Esophagus squamous epithelium (tissue), 5 donors: ENCODE measurements at places on chromosomes 4 and X.

- no peak for DNase-seq
These were observed 192.0 kb upstream of the ETNPPL start for GRCh38 chr4:108954880-108955279.

- DNase-seq = no peak
These were observed 838.4 kb upstream of the INTU start for GRCh38 chr4:126794363-126794762.

GRCh38 chr4:172096786-172097185 is 283.6 kb downstream of the GALNTL6 start:
- DNase-seq = no peak

DNA sequence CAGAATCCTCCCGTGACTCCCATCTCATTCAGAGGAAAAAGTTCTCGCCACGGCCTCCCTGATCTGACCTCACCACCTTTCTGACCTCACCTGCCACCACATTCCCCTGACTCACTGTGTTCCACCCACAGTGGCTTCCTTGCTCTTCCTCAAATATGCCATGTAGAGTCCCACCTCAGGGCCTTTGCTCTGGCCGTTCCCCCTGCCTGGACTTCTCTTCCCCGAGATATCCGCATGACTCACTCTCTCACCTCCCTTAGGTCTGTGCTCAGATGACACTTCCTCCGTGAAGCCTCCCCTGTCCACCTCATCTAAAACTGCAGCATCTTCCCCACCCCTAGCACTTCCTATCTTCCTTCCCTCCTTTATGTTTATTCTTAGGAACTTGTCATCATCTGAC is 7.2 kb upstream of the TSPYL2 start:
- no peak for DNase-seq

DNA sequence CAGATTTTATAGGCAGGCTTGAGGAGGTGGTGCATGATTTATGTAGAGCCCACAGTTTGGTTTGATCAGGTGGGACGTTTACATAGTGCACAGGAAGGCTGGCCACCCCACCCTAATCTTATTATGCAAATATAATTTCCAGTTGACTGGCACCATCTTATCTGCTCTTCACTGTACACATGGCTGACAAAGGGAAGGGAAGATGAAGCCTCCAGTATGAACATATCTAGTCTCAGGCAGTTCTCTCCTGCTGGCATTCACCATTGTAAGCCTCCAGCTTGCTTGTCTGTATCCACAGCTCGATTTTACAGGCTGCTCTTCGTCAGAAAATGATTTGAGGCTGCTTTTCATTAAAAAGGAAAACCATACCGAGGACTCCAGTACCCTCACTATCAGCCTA is 278.3 kb downstream of the TECRL start:
- no peak for DNase-seq

DNA sequence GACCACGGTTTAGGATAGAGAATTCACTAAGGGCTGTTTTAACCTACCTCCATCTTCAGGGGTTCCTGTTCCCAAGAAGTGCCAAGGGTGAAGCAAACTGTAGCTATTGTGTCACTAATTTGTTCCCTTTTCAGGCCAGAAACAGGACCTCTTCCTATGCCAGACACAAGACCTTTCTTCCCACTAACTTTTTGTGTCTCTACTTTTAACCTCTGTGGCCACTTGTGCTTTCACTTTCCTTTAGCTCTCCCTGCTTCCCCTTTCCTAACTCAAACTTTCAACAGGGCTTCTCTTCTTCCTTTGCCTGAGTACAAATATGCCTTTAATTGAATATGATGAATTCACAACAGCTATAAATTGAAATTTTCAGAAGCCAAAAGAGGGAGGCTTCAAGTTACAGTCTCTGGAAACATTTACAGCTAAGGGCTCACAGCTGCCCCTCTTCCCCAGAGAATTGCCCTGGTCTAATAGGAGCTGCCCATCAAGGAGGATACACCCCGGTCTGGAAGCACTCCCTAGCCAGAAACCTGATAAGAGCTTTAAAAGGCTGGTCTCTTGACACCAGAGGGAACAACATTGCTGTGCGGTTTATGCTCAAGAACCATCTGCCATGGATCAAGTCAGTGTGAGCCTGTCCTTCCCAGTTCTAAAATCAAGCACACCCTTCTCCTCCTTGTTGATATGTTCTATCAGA is 61.7 kb upstream of the PLS3 start:
- DNase-seq = no peak

DNA sequence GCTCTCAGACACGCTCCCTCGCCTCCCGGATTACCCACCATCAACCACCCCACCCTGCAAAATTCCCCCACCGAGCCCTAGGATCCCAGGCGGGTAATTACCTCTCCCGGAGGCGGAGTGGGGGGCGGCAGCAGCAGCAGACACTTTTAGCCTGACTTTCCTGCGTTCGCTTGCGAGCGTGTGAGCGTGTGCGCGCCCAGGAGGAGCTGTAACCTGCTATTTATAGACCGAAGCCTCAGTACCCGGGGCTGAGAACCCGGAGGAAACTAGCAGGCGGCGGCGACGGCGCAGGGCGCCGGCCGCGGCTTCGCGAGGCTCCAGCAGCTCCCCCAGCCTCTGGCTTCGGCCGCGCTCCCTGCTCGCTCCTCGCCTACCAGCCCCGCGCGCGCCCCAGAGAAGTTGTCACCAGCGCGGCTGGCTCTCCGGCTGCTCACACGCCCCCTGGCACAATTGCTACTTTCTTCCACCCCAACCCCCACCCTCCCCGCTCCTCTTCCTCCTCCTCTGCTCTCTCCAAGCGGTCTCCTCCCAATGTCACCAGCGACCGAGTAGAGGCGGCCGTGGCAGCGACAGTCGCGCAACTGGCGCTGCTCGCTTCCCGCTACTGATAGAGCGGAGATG is at the start of gene INPP4B:
Gene INPP4B (minus strand): TSS at position 194 of the 621 bp plus-strand sequence.
- DNase-seq = no peak

DNA sequence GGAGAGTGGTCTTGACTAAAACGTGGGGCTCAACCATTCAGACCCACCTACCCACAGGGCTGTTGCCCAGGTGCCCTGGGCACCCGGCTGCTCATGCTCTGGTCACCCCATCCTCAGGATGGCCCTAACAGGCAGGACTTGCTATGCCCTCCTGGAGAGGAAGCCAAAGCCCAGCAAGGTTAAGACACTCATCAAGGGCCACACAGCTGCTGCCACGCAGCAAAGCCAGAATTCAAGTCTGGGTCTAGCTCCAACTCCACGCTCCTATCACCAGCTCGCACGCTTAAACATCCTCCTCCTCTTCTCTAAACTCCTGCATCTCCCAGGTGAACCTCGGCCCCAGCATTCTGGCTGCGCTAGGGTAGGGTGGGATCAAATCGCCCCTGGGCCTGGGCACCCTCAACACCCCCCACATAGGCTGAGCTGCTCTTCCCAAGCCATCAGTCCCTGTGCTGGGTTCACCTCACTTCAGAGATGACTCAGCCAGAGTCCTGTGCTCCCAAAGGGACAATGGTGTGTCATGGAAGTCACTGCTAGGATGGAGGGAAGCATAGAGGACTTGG is 54.1 kb downstream of the PPP2R2C start:
- DNase-seq = no peak

DNA sequence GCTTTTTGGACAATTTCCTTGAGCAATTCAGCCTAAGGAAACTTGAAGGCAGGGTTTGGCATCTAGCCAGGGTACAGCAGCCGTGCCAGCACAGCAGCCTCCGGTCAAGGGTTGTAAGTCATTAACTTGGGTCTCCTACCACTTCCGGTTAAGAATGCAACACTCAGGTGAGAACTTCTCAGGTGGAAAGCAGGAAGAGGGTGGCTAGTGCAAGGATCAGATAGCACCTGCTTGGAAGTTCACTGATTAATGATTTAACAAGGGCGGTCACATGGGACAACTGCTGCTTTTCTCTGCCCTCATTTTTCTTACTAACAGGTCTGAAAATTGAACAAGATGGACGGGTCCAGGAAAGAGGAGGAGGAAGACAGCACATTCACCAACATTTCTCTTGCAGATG is 30.1 kb upstream of the SCOC start:
- DNase-seq = no peak

GRCh38 chr4:88457307-88458103 is 586 bp downstream of the HERC5 start:
- no peak for DNase-seq

DNA sequence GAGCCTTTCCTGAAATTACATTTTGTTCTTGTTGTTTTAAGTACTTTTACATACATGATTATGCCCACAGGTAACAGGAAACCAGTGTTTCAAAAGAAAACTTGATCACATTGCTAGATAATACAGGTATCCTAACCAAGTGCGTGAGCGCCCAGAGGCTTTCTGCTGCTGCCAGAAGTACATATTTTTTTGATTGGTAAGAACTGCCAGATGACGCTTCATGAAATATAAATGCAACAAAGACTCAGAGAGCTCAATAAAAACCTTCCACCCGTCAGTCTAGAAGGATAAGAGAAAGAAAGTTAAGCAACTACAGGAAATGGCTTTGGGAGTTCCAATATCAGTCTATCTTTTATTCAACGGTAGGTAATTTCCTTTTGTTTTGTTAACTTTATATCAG is at the start of gene EPGN:
Gene EPGN (plus strand): TSS at position 256 of the 400 bp plus-strand sequence. CDS start 64 bp downstream, at position 320.
- no peak for DNase-seq

GRCh38 chr4:2691952-2692435 is 64.1 kb downstream of the TNIP2 start:
- DNase-seq = no peak

- no peak for DNase-seq
These were observed 194.4 kb downstream of the CBR4 start for GRCh38 chr4:168815379-168816345.

DNA sequence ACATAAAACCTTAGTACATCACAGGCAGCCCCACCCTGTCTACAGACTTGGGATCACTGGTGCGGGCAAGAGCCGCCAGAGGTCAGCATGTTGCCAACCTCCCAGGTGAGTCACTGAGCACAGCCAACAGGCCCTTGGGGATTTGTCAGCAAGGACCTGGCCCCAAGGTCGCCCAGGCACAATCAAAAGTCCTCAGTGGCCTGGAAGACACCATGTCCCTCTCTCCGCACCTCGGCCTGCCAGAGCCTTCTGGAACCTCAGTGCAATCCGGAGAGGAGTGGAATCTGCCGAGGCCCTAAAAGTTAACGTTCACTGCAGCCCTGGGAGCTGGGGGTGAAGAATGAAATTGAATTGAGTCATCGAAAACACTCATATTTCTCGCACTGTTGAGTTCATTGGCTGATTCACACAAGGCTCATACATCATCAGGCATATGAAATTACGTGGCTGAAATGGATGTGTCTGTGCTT is 74.3 kb downstream of the WFS1 start:
- DNase-seq = no peak

- DNase-seq = no peak
These were observed 51.9 kb downstream of the PHKA2 start for GRCh38 chrX:18931972-18932371.

DNA sequence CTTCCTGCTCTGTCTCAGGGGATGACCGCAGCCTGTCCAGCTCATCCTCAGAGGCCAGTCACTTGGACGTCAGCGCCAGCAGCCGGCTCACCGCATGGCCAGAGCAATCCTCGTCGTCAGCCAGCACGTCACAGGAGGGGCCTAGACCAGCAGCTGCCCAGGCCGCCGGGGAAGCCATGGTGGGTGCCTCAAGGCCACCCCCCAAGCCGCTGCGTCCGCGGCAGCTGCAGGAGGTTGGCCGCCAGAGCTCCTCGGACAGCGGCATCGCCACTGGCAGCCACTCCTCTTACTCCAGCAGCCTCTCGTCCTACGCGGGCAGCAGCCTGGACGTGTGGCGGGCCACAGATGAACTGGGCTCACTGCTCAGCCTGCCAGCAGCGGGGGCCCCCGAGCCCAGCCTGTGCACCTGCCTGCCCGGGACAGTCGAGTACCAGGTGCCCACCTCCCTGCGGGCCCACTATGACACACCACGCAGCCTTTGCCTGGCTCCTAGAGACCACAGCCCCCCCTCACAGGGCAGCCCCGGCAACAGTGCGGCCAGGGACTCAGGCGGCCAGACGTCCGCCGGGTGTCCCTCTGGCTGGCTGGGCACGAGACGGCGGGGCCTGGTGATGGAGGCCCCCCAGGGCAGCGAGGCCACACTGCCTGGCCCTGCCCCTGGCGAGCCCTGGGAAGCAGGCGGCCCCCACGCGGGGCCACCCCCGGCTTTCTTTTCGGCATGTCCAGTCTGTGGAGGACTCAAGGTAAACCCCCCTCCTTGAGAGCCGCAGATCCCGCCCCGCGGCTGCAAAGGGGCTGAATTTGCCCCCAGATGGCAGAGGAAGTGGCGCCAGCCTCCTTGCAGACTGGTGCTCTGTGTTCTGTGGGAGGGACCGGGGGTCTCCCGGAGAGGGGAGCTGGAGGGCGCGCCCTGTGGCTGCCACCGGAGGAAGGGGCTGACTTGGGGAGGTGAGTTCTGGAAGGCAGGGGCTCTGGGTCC is 29.9 kb downstream of the DOK7 start:
- DNase-seq = no peak

- no peak for DNase-seq
These were observed 108.0 kb downstream of the TMEM131L start for GRCh38 chr4:153573881-153574802.

- no peak for DNase-seq
These were observed 205.6 kb upstream of the S100G start for GRCh38 chrX:16444353-16444752.

GRCh38 chrX:7711167-7711566 is 131.8 kb upstream of the VCX start:
- DNase-seq = no peak

DNA sequence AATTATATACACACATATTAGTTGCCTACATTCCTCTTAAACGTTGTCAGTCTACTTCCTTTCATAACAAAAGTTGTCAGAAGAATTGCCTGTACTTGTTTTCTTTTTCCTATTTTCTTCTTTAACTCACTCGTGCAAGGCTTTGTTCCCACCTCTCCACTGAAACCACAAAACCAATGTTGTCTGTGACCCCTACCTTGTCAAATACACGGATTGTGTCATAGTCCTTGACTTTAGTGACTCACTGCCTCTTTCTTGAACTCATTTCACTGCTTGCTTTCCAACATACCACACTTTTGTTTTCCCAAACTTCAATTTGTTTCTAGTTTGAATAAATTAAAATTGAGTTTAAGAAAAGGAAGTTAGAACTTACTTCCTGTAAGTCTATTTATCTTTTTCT is 283.9 kb upstream of the AGA start:
- no peak for DNase-seq

DNA sequence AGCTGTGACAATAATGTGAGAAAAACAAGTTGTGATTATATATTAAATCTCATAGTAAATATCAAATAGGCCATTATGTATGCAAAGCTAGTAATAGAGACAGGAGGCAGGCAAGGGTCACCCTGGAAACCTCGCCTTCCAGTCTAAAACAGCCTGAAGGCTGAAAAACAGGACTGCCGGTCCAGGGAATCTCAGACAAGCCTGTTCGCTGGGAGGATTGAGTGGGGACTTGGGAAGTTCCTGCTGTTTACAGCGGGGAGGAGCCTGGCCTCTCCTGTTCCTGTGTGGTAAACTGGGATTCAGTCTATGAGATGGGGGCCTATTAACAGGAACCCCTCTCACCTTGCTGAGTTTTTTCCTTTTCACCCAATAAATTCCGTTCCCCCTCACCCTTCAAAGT is 2317.3 kb downstream of the PCDH7 start:
- DNase-seq = no peak

DNA sequence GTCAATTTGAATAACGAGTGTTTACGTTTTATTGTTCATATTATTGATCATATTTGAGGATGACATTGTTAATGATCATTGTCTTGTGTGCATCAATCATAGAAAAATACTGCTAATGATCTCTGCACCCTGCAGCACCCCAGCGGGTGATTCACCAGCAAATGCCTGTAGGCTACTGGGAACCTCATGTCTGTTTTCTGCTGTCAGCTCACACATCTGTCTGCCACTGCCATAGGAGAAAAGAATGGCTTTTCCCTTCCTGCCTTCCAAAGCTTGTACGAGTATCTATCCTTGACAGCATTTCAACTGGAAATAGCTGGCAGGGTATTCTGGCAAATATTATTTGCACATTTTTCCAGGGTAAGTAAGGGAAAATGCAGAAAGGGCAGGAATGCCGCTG is 272.1 kb upstream of the TRAM1L1 start:
- DNase-seq = no peak
